ENCODE measurements at places on chromosomes 13 and 19.

- DNase-seq = peak; percentile 18
Measured at GRCh38 chr13:99756281-99756680, 215.3 kb downstream of the ZIC5 start.

DNA sequence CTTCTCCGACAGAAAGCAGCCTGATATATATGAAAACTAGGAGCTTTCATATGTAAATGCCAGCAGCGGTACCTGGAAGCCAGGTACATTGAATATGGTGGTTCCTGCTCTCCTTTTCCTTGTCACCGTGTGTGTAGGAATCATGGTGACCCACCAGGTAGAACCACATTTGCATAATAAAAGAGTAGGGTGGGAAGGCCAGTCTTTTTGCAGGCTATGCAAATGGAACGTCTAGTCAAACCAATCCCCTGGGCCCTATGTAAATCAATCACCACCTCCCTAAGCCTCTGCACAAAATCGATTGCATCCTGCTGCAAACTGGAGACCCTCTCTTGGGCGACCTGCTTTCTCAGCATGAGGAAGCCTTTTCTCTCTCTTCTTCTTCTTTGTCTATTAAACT is 22.2 kb upstream of the ZNF181 start:
- DNase-seq = no peak

DNA sequence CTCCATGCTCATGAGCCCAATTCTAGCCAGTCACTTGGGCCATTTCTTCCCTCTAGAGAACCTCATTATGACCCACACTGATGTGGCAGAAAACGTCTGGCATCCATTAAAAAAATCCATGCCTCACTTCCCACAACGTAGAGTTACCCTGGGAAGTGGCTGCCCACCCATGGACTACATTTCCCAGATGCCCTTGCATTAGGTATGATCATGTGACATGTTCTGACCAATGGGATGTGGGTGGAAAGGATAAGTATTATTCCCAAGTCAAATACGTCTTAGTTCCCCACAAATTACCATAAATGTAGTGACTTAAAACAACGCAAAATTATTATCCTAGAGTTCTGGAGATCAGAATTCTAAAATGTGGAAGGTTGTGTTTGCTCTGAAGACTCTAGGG is 47.9 kb upstream of the ZNRF4 start:
- no peak for DNase-seq

DNA sequence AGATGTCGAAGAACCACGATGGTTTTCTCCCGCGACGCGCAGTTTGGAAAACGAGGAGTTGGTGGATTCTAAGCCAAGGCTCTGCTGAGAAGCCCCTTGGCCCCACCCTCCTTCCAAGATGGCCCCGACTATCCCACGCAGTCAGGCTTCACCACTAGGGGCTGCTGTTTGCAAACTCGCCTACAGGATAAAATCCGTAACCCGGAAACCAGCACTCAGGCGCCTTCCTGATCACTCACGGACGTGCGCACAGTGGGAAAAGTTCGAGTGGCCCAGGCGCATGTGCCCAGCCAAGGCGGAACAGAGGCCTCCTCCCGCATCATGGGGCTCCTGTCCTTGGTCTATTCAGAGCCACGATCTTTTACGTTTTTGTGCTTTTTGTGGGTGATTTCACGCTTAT is 19.2 kb upstream of the UQCR11 start:
- DNase-seq = peak; percentile 12

DNA sequence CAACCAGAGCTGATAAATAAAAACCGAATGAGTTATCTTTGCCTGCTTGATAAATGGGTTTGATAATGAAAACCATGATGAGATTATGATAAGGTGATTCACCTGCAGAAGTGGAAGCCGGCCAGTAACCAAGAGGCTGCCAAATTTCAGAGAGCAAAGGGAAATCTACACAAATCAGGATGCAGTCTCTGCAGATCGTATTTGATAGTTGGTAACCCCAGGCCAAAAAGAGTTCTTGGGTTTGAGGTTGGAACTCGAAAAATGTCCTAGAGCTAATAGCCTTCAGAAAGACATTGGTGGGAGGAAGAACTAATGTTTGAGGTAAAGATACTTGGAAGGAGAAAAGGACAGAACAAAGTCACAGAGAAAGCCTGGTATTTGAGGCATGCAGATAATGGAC is 9.6 kb upstream of the LATS2 start:
- no peak for DNase-seq

- no peak for DNase-seq
Measured at GRCh38 chr13:46179491-46179908, 2.5 kb downstream of the LCP1 start.

GRCh38 chr19:42424345-42424707 is 2.9 kb downstream of the LIPE start:
- DNase-seq = no peak

DNA sequence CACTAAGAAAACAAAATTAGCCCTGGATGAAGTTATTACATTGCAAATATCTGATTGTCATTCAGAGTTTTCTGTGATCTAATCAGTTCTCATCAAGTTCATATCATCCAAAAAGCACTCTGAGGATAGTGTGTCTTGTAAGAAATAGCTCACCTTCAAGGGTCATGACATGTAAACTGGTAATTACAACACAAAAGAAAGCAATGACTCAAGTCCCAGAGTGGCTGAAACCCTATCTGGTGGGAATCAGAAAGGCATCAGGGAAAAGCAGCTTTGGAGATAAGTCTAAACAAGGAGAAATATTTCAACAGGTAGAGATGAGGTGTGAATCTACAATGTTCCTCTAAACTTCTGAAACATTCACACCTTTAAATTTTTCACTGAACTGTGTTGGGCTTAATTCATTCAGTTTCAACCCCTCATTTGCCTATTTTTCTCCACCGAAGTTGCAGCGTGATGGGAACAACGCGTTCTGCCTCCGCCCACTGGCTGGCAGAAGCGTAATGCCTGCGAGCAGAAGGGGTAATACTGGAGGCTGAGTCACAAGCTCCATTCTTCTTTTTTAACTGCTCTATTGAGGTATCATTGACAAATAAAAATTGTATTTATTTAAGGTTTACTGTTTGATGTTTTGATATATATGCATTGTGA is 155.2 kb upstream of the IPO5 start:
- DNase-seq = no peak

DNA sequence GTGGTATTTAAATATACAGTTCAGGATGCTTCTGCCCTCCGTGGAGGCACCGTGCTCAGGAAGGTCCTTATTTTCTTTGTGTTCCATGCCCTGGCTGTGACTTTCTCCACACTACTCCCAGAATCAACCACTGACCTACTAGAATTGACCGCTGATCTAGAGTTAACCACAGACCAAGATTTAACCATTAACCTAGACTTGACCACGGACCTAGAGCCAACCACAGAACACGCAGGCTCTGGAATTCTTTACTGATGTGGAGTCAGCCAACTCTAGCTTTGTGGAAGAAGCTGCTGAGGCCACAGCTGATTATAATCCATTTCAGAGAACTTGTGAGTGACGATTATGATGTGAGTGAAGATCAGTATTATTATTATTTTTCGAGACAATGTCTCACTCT is 18.0 kb downstream of the GTF2F2 start:
- DNase-seq = peak; percentile 90

DNA sequence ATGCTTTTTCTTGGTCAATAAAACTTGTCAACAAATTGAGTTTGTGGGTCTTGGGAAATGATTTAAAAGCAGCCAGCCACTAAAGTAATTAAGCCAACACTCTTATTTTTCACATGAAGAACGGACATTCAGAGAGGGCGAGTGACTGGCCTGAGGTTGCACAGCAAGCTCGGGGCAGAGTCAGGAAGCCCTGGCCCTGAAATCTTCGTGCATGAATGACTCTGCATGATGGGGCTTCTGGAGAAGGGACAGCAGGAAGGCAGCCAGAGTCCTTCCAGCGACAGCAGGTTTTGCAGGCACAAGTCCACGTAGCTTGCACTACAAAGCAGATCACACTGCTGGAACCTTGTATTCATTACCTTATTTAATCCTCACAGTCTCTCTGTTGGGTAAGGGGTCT is 232.5 kb downstream of the ZNF536 start:
- no peak for DNase-seq

DNA sequence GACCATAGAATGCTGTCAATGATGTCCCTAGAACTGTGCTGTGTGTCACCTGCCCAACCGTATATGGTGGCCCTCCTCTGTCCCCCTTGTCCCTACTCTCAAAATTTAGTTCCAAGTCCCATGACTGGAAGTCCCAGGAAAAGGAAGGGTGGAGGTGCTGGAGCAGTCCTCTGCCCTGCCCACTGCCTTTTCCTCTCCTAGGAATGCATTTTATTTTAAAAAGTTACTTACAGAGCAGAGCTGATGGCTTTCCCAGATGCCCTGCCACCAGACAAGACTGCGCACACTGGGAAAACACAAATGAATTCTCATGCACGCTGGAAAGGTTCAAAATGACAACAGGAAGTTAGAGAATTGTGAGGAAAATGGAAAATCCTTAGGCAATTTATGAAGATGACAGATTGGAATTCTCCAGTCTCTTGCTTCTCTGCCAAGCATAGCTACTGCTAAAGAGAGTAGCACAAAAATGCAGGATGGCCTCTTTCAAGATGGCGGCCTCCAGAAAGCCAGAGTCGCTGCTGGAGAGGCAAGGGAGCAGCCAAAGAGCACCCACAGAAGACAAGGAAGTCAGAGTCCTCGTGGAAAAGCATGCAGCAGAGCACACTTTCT is 117.1 kb upstream of the TSC22D1 start:
- DNase-seq = no peak

DNA sequence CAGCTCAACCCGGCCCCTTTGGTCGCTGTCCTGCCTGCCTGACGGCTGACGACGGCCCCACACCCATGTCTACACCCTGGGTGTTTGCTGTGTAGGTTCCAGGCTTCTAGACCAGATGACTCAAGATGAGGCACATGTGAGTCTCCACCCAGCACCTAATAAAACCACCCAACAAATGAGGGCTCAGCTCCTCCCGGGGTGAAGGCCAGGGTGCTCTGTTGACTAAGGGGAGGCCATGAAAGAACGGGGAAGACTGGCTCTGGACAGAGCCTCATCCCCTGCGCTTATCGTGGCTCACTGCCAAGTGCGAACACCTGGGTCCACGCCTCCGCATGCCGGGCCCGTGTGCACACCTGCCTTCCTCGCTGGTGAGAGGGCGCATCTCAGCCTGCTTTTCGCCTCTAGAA is 39.6 kb downstream of the COL4A2 start:
- DNase-seq = peak; percentile 79

DNA sequence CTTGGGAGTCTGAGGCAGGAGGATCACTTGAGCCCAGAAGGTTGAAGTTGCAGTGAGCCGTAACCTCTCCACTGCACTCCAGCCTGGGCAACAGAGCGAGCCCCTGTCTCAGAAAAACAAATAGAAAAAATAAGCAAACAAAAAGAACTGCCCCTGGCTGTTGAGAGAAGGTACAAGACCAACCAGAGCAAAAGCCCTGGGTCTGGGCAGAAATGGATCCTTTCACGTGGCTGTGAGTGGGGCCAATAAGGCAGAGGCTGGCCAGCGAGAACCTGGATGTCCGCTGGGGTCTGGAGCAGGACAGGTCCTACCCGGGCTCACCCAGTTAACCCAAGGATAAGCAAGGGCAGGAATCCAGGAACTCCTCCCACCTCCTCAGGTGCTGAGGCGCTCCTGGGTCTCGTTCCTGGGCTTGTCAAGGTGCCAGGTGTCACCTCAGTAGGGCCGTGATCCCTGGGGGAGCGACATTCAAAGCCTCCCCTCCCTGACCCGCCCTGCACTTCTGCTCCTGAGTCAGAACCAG is 4.7 kb upstream of the SLC5A5 start:
- DNase-seq = no peak

DNA sequence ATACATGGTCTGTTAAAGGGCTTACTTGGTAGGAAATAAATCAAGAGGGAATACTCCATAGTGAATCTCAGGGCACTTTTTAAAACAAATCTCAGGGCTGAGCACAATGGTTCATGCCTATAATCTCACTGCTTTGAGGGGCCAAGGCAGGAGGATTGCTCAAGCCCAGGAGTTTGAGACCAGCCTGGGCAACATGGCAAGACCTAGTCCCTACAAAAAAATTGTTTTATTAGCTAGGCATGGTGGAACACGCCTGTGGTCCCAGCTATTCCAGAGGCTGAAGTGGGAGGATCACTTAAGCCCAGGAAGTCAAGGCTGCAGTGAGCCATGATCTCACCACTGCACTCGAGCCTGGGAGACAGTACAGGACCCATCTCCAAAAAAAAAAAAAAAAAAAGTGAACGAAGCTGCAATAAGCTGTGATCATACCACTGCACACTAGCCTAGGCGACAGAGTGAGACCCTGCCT is 25.2 kb downstream of the ABCC4 start:
- DNase-seq = no peak

GRCh38 chr13:99517577-99517976 is 16.3 kb downstream of the TM9SF2 start:
- no peak for DNase-seq

- DNase-seq = no peak
Measured at GRCh38 chr13:110027470-110028240, 241.3 kb upstream of the IRS2 start.

DNA sequence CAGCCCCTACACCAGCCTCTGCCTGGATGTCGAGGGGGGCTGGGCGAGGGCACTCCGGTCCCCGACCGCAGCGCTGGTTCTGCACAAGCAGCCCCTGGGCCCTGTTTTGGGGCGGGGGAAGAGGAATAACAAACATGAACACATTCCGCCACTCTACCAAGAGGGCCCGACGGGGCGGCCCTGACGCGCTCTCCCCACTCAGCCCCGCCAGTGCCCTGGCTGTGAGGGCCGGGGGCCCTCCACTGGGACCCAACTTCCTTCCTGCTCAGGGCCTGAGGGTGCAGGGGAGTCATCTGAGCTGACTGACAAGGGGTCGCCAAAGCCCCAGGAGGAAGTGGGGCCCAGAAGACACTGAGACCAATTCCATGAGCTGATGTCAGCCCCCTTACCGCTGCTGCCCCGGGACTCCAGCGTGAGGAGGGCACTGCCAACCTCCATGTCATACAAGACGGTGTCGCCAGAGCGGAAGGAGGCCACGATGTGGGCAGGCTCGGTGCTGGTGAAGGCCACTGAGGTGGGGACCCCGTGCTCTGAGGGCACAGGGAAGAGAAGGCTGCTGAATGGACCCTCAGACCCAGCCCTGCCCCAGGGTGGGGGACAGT is 5.6 kb upstream of the PRKD2 start:
- DNase-seq = no peak

DNA sequence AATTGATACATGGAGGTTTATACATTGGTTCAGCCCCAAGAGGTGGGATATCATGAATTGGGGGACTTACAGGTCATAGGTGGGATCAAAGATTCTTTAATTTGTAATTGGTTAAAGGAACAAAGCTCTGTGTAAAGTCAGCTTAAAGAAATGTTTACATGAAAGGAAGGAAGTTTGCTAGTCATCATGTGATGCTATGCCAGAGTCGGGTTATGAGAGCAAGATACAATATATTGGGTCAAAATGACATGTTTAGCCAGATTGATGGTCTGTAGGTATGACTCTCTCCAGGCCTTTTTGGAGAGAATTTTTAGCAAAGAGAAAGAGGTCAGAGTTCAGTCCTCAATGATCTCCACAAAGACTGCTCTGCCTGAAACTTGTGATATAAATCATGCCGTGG is 5.3 kb upstream of the CYSLTR2 start:
- DNase-seq = no peak

DNA sequence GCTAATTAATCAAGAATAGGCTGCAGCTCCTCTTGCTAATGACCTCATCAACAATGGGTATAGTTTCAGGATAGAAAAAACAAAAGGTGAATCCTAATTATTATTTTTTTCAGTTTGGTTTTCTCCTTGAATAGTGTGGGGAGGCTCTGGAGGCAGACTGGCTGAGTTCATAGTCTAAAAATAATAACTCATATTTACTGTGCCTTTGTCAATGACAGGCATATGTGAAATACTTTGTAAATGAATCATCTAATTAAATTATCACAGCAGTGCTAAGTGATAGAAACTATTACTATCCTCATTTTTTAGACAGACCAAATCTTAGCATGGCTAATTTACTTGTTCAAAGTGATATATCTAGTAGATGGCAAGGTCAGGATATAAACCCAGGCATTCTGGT is 1261.0 kb upstream of the SLC10A2 start:
- DNase-seq = peak; percentile 38

Data from kidney tubule cell (primary cell).